ENCODE measurements at places on chromosomes 7 and 10.

DNA sequence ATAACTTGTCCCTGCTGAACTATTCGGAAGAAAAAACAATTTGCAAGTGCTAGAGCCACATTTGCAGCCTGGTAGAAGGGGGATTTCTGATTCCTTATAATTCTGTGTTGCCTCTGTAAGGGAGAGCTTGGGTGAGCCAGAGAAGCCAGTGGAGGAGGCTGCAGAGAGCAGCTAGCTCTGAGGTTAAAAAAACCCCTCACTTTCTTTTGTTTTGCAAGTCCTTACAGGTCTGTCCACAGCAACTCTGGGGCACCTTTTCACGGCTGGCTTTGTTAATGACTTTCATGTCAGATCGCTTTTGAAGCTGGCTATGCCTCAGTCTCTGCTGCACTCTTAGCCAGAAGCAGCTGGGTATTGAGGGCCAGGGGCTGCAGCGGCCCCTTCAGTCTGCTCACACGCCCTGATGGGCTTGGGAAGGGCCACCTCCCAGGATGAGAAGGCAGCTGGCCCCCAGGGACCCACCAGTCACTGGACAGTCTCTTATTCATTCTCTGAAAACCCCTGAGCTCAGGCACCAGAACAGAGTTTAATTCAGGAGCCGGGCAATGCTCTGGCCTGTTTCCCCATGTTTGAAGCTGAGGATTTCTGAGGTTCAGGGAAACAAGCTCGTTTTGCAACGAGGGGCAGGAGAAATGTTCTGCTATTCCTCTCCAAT is 30.9 kb downstream of the TRIM8 start:
- no peak for DNase-seq

DNA sequence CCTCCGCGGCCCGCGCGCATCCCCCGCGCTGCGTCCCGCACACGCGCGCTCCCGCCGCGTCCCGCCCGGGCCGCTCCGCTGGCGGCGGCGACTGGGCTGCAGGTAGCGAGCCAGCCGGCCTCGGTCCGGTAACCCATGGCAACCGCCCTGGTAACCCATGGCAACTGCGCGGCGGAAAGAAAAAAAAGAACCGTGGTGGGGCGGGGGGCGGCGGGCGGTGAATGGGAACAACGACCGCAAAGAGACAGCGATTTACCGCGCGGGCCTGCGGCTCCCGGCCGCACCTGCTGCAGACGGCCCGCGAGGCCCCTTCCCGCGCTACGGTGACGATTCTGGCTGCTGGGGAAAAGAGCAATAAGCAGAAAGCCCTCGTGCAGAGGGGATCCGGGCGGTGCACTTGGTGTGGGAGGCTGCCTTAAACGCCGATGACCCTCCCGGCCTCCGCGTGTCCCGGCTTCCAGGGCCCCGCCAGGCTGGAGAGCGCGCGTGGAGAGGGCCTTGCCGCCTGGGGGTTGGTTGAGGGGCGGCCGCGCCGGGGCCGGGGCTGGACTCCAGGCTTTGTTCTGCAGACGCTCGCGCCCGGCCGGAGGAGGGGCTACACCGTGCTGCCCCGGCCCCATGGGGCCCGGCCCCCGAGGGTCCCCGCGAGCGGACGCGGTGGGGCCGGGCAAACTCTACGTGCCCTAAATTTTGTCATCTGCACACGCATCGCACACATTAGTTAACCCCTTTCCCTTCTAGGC is 84.7 kb downstream of the SNX10 start:
- no peak for DNase-seq

- no peak for DNase-seq
These were observed 11.3 kb upstream of the HABP2 start for GRCh38 chr10:113541549-113541927.

- DNase-seq: peak; percentile 45
These were observed 208.7 kb upstream of the PHYHIPL start for GRCh38 chr10:58967551-58968388.

- no peak for DNase-seq
These were observed 72.6 kb downstream of the C1GALT1 start for GRCh38 chr7:7254908-7255307.

DNA sequence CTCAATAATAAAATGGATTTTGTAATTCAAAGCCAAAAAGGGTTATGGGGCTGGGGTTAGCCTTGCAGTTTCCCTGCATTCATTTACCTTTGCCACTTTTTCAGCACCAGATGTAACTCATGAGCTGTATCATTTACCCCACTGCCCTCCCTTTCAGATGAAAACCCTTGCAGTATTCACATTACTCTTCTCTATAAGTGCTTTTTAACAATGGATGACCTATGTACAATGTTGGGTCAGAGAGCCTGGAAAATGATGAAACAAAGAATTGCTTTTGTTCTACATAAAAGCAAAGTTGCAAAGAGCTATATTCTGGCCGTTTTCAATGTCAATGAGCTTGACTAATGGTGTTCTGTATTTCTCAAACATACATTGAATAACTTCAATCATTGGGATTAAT is 189.7 kb downstream of the TMEM26 start:
- no peak for DNase-seq

- DNase-seq: no peak
These were observed 200.1 kb upstream of the PRKCQ start for GRCh38 chr10:6780008-6780677.

DNA sequence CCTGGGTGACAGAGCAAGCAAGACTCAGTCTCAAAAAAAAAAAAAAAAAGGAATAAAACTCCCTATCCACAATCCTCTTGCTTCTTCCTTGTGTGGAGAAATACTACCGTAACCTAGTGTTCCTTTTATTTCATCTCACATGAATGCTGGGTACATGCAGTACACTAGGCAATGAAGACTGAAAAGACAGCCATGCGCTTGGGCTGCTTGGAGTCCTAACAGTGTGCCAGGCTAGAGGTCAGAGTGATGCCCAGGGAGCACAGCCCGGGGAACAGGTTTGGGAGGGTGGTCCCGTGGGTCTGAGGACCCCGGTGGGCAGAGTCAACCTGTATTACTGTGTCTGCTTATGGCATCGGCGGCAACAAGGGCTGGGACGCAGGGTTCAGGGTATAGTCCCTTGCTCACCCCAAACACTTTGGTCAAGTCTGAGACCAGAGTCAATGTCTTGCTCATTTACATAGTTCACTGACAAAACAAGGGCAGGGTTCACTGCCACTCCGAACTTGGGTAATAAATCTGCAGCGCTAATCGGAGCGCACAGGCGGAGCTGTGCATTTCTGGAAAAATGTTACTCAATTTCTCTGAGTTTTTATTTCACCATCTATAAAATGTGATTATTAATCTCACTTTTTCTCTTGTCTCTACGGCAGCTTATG is 118.0 kb downstream of the CLEC2L start:
- DNase-seq: no peak

- DNase-seq: peak; percentile 72
These were observed 744 bp upstream of the EBF3 start for GRCh38 chr10:129964611-129965424.

GRCh38 chr7:157438121-157439025 is 101.6 kb downstream of the DNAJB6 start:
- peak; percentile 9 for DNase-seq

GRCh38 chr10:86077871-86078638 is 288.5 kb downstream of the GRID1 start:
- no peak for DNase-seq

- DNase-seq: no peak
These were observed 12.3 kb downstream of the ZYX start for GRCh38 chr7:143393267-143394041.

DNA sequence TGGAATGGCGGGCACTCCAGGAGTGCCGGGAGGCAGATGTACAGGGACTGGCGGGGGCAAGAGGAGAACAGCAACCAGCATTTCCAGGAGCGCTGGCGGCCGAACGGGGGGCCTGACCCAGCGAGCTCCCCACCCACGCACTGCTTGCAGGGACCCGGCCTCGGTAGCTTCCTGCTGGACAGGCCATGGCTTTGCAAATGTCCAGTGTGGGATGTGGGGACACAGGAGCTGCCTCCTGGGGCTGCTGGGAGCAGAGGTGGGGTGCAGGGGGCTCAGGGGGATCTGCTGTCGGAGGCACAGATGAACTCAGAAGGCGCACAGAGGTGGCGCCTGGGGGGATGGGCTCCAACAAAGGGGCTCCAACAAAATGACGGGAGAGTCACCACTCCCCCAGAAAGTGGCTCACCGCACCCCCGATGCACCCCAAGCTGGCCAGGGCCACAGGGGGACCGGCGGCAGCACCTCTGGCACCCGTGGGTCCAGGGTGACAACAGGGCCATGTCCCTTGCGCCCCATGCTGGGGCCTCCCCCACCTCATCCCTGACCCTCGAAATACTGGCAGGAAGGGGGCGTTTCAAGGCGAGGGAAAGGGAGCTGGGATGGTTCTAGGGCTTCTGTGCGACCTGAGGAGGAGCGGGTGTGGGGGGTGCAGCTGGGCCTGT is 41.1 kb downstream of the AP5Z1 start:
- no peak for DNase-seq

DNA sequence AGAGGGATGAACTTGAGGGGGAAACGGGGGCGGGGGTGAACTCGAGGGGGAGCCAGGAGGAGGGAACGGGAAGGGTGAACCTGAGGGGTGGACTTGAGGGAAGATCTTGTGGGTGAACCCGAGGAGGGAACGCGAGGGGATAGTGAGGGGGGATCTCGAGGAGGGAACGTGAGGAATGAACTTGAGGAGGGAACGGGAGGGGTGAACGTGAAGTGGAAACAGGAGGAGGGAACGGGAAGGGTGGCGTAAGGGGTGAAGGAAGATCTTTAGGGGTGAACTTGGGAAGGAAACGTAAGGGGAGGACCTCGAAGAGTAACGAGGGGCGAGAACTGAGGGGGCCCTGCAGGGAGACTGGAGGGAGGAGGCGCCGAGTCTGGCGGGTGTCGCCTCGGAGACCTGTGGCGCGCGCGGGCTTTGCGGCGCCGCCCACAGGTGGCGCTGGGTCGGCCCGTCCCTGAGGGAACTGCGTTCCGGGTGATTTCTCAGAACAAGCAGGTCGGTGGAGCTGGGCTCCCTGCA is 651 bp downstream of the MYO3A start:
- DNase-seq: no peak

DNA sequence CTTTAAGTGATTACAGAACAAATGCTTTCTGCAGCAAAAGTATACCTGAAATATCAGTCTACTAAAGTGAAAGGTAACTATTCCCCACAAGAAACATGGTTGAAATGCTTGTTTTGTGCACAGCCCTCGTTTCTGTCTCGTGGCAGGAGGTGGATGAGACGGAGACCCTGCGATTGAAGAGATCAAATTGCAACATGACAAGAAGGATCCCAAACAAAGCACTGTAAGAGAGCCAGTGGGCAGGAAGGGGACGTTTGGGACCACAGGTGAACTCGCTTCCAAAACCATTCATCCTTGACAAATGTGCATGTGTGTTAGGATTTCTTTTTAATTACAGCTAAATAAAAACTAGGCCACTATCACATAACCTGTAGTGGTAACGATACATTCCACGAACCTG is 192.6 kb downstream of the CCSER2 start:
- DNase-seq: no peak

DNA sequence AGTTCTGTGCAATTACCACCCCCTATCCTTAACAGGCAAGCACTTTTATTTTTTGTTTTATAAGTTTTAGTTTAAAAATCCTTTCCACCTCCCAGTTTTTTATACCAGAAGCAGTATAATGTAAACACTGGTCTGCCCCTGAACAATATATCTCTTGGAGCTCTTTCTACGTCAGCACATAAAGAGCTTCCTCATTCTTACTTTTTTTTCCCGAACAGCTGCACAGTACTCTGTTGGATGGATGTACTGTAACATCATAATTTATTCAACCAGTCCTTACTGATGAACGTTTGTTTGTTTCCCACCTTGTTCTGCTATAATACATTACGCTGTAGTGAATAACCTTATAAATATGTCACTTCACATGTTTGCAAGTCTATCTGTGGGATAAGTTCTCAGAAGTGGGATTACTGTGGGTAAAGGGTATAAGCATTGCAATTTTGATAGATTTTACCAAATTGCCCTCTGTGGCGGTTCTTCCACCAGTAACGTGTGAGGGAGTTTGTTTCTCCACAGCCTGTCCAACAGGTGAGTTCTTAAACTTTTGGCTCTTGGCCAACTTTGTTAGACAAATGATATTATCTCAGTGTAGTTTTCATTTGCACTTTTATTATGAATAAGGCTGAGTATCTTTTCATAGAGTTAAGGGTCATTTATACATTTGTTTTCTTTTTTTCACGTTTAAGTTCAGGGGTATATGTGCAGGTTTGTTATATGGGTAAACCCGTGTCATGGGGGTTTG is 32.8 kb downstream of the ADRA2A start:
- DNase-seq: no peak

GRCh38 chr7:79909176-79909575 is 225.5 kb upstream of the GNAI1 start:
- no peak for DNase-seq

DNA sequence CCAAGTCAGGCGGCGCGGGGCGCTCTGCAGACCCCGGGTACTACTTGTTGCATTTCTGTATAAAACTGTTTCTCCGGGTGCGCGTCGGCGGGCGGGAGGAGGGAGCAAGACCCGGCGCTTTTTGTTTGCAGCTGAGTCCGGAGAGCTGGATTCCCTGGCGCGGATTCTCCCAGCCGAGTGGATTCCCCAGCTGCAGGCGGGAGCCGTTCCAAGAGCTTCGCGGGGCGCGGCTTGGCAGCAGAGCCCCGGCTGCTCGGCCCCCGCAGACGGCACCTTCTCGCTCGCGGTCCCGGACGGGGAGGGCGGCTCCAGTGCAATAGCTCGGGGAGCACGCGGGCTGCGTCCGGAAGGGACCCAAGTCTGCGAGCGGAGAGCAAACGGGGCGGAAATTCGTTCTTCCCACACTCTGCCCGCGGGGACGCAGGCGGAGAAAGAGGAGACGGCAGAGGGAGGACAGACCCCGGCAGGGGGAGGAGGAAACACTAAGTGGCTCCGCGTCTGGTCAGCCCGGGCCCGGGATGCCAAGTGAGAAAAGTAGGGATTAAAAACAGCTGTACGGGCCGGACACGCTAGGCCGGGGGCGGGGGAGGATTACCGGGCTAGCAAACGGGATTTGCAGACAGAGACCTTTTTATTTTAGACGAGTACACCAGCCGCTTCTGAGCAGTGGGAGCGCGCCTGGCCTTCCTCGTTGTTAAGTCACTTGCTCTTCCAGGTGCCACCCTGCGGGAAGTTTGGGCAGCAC is at the start of gene TRIL:
TSS of gene TRIL (minus strand) at position 96 of the 745 bp plus-strand sequence. CDS start 284 bp downstream, outside the sequence.
- DNase-seq: peak; percentile 90

- no peak for DNase-seq
These were observed 125.3 kb downstream of the SORCS3 start for GRCh38 chr10:104766341-104766740.

DNA sequence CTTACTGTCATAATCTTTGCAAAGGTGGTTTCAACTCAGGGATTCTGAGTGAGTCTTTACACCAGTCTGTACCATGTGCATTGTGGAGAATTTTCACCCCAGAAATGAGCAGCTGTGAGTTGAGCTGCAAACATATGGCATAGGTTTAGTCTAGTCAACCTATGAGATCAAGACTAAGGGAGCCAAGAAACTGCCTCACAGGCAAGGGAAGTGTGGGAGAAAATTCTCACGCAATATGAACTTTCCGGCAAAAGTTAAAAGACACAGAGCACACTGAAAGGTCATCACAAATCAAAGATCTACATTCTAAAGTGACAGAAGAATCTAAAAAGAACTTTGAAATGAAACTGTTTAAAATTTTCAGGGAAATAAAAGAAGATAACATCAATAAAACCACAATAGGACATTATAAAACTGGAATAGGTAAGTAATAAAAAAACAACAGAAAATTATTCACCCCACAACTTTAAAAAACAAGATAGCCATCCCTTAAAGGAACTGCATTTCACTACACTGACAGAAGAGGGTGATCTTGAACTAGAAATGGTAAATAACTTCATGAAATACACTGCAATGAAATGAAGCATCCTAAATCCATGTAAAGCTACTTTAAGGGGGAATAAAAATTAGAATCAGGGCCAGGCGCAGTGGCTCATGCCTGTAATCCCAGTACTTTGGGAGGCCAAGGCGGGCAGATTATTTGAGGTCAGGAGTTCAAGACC is 63.5 kb downstream of the LGI1 start:
- DNase-seq: no peak

GRCh38 chr10:119209035-119209735 is 1.8 kb downstream of the GRK5 start:
- DNase-seq: peak; percentile 69
